ENCODE measurements at places on chromosomes 6 and 20.
A peak's percentile ranks its signal among the peaks of the same experiment; 100 is the strongest.

DNA sequence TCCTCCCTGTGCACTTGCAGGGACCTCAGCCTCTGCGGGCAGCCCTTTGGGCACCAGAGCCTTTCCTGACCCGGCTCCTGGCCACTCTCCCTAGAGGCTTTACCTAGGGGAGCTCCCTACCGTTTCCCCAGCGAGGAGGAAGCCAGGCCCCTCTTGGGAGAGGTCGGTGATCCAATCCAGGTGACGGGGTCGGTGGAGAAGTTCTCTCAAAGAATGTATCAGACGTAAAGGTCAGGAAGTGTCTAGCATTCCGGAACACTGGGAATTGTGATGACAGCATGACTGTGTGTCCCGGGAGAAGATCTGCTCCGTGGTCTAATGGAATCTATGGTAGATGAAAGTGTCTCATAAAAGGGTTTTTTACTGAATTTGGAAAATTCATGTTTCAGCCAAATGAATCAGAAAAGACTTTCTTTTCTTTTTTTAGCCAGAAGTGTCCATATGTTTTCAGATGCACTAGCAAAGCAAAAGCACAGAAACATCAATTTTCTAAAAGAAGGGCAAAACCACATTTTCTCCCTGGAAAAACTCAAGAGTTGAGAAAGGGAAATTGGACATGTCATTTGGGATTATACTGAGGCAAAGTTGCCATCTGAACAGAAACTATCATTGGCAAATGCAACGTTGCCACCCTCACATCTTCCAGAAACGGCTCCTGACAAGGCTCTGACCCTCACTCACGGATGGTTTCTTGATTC is 289.4 kb downstream of the THBS2 start:
- no peak for DNase-seq

DNA sequence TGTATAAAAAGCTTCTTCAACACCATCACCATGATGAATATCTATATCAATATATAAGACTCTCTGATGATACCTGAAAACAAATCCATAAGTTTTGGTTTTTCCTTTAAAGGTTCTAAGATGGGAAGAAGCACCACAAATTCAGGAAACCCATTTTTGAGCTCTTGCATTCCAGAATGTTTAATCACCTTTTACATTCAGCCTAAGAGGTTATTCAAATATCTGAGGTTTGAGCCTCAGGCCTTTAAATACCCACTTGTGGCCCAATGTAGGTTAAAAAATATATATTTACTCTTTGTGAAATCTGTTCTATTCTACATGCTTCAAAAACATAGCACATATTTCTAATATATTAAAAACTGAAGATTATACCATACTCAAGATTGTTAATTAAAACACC is 17.6 kb downstream of the HDAC2 start:
- DNase-seq, result no peak

- DNase-seq, result no peak
These were observed 2.4 kb upstream of the GCNT2 start for GRCh38 chr6:10518557-10519407.

DNA sequence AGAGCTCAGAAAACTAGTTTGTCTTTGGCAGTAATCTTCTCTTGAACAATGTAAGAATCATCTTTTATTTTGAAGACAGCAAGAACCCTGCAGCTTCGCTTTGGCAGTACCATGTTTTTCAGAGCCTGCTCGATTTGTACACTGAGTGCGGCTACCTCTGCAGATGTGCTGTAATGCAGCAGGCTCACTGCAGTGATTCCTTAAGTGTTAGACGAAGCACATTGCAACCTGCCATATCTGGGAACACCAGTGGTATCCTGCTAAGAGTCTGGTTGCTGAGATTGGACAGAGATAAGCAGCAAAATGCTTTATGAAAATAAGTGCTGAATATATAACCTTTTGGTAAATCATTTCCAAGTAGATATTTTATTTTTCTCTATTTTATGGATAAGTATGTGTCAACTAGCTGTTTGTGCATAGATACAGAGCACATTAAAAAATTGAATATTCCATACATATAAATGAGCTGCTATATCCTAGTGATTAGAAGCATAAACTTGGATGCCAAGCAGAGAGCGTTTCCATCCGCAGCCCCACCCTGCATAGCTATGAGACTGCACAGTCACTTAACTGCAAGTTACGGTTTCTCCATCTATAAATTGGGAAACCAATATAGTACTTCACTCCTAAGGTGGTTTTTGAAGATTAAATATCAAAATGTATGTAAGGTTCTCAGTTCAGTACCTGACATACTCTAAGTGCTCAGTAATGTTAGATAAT is 328.3 kb downstream of the FARS2 start:
- DNase-seq, result no peak

DNA sequence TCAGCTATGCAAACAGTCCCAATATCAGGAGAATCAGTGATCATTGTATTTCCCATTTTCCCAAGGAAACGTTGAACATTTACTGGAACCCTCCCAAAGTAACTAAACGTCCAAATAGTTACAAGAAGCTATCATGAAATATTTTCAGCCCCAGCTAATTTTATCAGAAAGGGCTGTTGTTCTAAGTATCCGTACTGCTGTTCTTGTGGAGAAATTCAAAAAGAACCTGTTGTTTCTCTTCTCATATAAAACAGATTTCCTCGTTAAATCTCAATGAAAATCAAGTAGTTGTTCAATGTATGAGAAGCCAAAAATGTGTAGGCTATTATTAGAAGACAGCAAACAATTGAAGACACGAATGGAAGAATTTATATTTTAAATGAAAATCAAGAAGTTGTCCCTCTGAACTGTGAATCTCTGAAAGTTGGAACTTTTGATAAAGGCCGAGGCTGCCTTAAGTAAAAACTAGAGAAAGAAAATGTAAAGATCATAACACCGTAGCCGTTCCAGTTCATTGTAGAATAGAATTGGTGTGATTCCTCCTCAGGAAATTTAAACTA is 107.7 kb downstream of the HFE start:
- DNase-seq, result no peak

DNA sequence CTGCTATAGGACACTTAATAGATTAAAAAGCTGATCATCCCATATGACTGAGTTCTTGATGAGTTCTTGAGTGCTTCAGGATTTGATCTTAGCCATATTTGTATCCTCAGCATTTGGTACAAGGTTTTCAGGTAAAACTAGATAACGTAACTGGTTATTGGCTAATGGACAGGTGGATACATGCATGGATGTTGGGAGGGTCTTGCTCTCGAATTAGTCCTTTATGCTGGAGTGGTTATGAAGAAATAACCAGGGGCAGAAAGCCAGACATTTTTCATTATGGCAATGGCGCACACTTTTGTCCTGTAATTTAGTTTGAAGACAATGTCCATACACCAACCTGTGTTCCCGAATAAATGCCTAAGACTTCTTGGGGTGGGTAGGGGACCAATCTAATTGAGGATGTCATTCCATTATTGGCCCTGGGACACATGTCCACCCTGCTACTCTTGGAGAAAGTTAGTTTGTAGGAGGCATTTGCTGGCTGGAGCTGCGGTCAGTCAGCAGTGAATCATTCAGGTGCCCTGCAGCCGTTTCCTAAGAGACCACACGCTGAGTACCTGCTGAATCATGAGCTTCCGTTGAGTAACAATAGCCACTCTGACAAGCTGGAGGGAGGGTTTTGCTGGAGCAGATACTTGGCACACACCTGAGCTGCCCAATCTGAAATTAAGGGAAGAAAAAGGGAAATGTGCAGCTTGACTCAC is 194.4 kb downstream of the FOXA2 start:
- DNase-seq, result no peak

DNA sequence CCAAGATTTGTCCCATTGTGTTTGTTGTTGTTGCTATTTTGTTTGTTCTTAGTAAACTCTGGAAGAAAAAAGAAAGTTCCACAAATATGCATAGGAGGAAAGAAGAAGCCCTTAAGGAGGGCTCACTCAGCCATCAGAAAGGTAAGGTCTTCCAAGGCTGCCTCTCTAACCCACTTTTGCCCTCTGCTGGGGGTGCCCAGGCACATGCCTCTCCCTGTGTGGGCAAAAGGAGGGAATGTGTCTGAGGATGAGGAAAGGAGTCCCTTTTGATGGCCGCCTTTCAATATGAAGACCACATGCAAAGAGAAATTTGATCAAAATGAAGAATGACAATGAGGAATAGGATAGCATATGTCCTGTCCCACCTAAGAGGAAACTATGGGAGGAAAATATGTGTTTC is 248.2 kb upstream of the POU3F2 start:
- no peak for DNase-seq

GRCh38 chr6:117776441-117776840 is 101.2 kb downstream of the NUS1 start:
- no peak for DNase-seq

DNA sequence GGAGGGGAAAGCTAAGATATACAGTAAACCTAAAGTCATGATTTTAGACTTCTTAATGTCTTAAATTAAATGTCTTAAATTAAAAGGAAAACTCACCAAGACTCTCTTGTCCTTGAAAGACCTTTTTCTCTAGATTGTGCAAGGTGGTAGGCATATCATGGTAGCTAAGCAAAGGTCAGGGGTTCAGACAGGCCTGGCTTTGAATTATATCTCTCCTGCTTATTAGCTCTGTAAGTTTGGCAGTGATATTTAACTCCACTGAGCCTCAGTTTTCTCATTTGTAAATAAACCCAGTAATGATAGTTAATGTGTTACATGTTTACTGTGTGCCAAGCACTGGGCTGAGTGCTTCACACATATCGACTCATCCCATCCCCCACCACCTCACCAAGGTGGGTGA is 203.3 kb downstream of the SLC24A3 start:
- DNase-seq, result no peak

- no peak for DNase-seq
These were observed 716.8 kb upstream of the GJE1 start for GRCh38 chr6:141415896-141416295.

DNA sequence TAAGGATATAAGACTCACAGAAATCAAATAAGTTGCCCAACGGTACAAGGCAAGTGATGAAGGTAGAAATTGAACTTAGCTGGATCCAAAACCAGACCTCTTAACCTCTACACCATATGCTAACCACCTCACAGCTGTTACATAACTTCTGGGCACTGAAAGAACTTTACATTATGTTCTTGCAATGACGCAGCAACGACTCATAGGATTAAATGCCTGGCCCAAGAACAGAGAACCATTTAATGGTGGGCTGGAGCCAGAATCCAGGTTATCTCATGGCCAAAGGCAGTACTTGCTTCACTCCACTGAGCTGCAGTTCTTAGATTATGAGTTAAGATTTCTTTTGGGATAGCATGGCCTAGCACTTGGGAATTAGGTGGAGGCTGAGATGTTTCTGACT is 4.4 kb downstream of the TRMT6 start:
- no peak for DNase-seq

GRCh38 chr20:25364879-25365699 is 25.5 kb downstream of the ABHD12 start:
- DNase-seq, result no peak

DNA sequence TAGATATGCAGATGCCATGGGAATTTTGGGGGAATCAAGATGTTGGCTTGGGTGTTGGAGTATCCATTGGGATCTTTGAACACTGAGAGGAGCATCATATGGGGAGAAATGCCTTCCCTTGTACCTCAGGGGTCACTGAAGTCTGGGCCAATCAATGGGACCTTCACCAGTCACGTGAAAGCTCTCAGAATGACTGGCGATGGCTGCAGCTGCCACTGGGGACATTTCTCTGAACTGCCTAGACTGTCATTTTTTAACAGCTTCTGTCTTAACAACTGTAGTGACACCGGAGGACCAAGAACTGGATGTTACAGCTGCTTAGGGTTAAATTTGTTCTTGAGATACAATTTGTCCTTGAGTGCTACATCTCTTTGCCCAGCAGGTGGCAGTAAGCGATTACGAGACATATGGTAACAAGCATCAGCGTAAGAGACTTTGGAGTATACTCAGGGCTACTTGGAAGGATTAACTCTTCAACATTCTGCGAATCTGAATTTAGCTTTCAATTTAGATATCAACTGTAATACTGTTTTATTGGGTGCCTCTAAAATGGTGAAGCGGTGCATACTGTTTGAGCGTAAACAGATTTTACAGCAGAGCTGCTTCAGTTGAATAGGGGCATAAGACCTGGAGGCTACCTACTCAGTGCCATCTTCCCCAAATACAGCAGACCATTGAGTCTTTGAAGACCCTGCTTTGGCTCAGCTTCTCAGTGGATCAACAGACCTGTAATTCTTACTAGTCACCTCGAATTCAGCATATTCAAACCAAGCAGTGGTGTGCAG is 36.0 kb downstream of the CCN2 start:
- peak; percentile 24 for DNase-seq

DNA sequence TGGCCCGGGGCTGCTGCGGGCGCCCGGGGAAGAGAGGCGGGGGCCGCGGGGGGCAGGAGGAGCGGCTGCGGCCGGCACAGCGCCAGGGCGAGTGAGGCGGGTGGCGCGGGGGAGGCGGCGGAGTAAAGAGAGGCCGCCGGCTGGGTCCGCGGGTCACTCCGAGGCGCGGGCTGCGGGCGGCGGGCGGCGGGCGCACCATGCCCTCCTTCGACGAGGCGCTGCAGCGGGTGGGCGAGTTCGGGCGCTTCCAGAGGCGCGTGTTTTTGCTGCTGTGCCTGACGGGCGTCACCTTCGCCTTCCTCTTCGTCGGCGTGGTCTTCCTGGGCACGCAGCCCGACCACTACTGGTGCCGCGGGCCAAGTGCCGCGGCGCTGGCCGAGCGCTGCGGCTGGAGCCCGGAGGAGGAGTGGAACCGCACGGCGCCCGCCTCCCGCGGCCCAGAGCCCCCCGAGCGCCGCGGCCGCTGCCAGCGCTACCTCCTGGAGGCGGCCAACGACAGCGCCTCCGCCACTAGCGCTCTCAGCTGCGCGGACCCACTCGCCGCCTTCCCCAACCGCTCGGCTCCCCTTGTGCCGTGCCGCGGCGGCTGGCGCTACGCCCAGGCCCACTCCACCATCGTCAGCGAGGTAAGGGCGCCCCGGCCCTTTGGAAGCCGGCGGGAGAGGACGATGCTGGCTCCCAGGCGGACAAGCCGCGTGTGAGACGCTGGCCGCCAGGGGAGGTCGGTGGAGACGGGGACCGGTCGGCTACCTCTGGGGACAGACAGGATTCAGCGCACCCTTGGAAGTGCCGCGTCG is at the start of gene SLC22A3:
SLC22A3 (plus strand) TSS at position 156 of the 797 bp plus-strand sequence; CDS start at position 198, 42 bp downstream.
- no peak for DNase-seq

DNA sequence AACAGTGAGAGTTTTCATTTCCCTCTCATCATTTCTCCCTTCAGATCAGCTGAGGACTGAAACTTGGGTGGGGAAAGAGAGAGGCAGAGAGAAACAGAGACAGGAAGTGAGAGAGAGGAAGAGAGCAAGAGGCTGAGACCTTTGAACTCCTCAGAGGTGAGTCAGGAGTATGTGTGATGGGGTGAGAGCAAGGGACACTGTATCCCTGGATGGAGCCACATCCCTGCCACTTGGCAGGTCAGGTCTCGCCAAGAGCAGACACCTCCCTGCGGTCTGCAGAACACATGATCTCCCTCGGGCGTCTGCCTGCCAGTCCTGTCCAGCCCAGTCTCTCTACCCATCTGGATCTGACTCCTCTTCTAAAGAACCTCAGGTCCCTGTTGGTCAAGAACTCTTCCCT is 62.7 kb upstream of the SYNDIG1 start:
- no peak for DNase-seq

DNA sequence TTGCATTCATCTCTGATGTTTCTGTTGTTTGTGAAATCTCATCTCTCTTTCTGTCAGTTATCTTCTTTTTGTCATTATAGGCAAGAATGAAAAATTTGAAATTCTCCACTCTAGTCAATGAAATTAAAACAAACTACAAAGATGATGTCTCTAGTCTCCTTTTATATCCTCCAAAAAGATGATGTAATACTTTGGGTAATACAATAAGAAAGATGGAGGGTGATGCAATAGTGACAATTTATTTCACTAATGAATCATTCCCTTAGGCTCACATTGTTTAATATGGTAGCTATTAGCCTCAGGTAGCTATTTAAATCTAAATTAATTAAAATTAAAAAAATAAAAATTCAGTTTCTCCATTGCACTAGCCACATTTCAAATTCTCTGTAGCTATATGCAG is 145.4 kb downstream of the UST start:
- DNase-seq, result no peak
